ENCODE measurements at places on chromosomes 2 and 18.

GRCh38 chr18:27899893-27900292 is 277.0 kb downstream of the CDH2 start:
- no peak for DNase-seq

DNA sequence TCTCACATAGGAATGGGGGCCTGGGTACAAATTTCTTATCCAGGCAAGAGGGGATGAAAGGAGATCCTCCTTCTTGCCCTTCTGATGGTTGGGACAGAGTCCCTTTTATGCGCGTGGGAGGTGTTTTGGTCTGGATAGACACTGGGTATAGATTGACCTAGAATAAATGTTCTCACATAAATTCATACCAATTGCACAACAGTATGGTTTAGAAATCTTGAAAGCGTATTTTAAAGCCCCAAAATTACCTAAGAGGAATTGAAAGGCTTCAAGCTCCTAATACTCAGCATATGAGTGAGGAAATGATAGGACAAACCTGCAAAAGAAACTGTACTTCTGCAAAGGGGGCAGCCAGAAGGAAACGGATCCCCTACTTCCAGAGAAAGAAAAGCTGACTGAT is 2.6 kb upstream of the BCL2 start:
- DNase-seq, result no peak

DNA sequence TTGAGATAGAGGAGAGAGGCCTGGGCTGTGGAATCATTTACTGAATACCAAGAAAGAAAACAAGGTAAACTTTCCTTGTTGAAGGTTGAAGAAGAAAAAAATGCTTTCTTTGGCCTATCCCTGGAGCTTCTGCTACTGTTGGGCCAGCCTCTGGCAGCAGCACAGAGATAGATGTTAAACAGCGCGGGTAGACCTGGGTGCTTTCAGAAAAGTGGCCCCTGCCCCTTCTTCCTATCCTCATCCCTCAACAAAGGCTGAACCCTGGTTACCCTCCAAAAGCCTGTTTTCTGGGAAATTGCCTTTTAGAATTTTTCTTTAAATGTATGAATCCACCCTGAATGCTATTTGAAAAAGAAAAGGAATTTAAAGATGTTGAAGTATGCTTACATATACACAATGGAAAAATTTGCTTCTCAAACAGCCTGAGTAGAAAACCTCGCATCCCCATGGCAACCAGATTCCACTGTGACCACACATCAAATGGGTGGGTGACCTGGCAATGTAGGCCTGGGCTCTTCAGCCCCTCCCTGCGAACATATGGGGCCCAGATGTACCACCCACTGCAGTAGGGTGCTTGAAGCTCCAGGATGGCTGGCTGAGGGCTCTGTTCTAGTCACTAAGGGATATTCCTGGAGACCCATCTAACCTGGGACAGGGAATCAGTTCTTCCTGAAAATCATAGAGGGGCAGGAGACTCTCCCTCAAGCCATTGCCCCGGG is 23.4 kb upstream of the CHRNA1 start:
- DNase-seq, result peak; percentile 90

GRCh38 chr2:48781366-48781765 is 25.8 kb upstream of the LHCGR start:
- no peak for DNase-seq

GRCh38 chr18:62280058-62280457 is 45.1 kb upstream of the TNFRSF11A start:
- no peak for DNase-seq

DNA sequence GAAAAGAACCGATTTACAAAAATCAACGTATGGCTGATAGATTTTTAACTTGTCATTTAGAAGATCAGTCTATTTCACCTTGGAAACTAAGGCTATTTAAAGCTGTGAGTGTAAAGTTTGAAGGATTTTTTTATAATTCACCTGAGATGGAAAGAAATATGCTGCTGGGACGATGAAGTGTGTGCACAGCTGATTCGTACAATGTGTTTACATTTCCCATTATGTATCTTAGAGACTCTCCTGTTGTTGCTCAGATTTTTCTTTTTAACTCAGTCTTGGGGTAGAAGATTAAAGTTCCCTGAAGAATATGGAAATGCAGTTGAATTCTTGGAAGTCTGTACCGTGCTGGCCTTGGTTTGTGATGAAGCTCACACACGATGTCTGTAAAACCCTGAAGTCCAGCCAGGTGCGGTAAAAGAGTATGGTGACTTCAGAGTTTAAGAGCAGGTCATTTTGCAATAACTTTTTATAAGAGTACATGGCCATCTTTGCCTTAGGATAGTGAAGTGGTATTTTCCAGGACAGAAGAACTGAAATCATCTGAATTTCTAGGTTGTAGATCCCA is 250.1 kb downstream of the PRKCE start:
- no peak for DNase-seq

- no peak for DNase-seq
Observed at GRCh38 chr2:127012868-127013267, 94.1 kb downstream of the BIN1 start.

DNA sequence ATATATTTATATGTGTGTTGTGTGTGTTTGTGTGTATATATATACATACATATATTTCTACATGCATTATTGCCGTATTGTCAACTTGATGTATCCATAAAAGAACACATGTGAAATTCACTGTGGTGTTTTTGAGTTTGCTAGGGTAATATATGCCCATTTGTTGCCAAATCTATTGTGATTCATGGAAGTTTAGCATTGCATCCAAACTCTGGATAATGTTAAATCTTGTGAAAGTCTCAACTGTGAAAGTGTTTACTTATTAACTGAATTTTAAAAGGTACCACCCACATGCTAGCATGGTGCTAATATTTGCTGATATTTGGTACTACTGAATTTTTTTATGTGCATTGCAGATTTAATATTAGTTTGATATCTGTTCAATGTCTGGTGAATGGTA is 96.6 kb upstream of the SLC8A1 start:
- no peak for DNase-seq

DNA sequence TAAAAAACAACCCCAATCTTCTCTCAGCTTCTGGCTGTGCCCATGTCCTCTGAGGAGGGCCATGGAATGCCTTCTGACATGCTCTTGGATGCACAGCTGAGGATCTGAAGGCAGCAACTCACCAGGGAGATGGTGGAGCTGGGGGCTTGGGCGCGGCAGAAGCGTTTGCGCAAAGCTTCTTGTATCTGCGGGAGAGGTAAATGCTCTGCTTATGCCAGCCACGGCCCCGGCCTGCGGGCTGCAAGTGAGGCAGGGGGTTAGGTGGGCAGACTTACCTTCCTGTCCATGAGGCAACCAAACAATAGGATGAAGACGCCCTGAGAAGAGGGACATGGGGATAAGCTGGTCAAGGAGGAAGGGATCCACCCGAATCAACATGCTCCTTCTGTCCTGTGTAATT is 36.0 kb upstream of the SELENOI start:
- no peak for DNase-seq

DNA sequence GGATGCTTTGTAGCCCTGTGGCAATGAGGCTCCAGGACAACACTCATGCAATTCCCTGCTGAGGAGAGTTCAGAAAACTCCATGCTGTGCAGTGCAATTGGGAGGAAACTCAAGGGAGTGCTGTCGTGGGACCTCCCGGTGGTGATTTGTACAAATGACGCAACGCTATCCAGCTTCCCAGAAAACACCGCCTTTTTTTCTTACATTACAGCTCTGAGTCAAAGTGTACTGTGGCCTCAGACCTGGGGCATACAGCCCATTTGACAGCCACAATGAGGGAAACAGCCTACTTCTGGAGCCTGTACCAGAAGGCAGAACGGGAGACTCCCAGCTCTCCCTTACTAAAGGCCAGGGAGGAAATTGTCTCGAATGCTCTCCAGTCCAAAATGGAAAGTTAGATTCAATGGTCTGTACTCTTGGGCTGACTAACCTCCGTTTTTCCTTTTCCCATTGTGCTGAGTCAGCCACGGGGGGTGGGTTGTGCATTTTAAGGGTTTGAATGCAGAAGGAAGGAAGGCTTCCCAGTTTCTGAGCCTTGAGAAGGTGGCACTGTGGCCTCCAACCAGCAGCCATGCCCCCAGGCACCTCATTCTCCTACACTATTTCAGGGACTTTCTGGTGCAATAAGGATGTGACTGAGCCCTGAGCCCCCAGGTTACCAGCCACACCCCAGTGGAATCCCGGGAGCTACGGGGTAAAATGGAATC is 16.4 kb upstream of the CYP1B1 start:
- peak; percentile 31 for DNase-seq

GRCh38 chr2:95166065-95166763 is 605 bp downstream of the ZNF2 start:
- DNase-seq, result no peak

- DNase-seq, result no peak
Observed at GRCh38 chr2:146457221-146457620, 1387.6 kb upstream of the ACVR2A start.

- peak; percentile 51 for DNase-seq
Observed at GRCh38 chr2:164073101-164074074, 337.6 kb upstream of the FIGN start.

GRCh38 chr2:24855022-24855622 is 61.9 kb downstream of the CENPO start:
- DNase-seq, result no peak
